Stimulated activated CD8-positive, alpha-beta memory T cell treated with anti-CD3 and anti-CD28 coated beads, Interleukin-4, amount 100 ng/mL, for 24 hours (primary cell): ENCODE measurements at places on chromosomes 7 and 10.
A peak's percentile ranks its signal among the peaks of the same experiment; 100 is the strongest.

GRCh38 chr10:123559066-123559822, 106.9 kb upstream of the GPR26 start:
- peak; percentile 48 for DNase-seq

DNA sequence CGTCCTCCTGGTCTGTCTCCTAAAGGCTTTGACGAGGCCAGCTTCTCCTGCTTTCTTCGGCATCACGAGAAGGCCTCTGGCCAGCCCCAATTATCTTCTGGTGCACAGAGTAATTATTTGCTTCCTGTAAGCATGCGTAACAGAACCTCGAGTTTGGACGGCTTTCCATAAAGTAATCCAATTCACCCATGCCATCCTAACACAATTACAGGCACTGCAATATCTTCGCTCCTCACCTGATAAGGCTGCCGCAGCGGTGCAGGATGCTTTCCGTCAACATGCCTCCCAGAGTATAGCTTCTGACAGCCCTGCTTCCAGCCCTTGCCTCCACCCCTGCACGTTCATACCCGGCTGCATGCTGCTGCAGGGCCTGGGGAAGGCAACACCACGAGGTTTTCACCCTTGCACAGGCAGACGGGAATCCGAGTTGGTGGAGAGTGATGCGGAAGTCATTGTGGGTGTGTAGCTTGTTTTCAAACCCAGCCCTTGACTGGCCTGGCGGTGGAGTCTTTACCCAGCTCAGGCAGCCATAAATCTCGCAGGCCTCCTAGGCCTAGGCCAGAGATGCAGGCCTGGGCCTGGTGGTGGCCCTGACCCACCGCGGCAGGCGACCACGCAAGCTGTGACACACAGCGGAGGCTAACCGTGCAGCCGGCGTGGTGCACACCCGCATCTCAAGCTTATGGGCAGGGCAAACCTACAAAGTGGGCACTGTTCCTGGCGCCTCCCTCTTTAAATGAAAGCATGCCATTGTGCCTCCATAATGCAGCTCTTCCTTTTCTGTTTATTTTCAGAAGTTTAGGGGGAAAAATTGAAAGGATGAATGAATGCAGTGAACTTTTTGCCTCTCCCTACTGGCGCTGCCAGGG, 12.7 kb downstream of the EBF3 start:
- no peak for DNase-seq

- DNase-seq: no peak
Observed at GRCh38 chr10:123180101-123181090, 26.2 kb downstream of the BUB3 start.

DNA sequence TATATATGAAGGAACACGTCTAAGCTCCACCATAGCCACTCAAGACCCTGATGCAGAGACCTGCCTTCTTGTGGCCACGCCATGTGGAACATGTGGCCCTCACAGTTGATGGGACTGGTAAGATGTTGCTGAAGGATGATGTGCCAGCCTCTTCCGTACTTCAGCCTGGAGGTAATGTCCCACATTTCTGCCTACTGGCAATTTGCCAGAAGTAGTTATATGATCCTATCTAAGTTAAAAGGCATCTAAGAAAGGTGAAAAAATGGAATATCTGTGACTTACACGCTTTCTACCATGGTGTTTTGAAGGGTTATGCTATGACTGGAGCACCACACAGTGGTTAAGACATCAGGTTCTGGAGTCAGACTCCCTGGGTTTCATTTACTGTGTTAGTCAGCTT, 948.7 kb upstream of the GHITM start:
- DNase-seq: no peak
